Foreskin keratinocyte (primary cell): ENCODE measurements at places on chromosomes 6 and 20.

- DNase-seq: no peak
Observed at GRCh38 chr20:24777746-24778145, 171.3 kb upstream of the CST7 start.

DNA sequence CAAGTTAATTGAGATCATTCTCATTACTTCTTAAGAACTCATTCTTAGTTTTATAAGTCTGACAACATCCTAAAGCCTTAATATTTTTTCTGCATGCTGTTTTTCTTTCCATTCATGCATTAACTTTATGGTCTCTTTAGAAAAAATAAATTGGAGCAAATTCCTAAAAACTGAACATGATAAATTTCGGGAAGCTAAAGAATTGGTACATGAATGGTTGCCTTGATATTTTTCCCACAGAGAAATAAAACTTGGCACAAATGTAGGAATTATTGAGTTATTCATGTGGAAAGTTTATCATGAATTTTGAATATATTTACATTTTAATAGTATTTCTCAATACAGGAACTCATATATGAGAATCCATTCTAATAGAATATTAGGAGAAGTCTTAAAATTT lies 115.9 kb downstream of the BMP5 start:
- no peak for DNase-seq

GRCh38 chr6:110688661-110689268 lies 126.5 kb downstream of the CDK19 start:
- no peak for DNase-seq

- DNase-seq: no peak
Observed at GRCh38 chr6:21279619-21280018, 313.9 kb upstream of the SOX4 start.

DNA sequence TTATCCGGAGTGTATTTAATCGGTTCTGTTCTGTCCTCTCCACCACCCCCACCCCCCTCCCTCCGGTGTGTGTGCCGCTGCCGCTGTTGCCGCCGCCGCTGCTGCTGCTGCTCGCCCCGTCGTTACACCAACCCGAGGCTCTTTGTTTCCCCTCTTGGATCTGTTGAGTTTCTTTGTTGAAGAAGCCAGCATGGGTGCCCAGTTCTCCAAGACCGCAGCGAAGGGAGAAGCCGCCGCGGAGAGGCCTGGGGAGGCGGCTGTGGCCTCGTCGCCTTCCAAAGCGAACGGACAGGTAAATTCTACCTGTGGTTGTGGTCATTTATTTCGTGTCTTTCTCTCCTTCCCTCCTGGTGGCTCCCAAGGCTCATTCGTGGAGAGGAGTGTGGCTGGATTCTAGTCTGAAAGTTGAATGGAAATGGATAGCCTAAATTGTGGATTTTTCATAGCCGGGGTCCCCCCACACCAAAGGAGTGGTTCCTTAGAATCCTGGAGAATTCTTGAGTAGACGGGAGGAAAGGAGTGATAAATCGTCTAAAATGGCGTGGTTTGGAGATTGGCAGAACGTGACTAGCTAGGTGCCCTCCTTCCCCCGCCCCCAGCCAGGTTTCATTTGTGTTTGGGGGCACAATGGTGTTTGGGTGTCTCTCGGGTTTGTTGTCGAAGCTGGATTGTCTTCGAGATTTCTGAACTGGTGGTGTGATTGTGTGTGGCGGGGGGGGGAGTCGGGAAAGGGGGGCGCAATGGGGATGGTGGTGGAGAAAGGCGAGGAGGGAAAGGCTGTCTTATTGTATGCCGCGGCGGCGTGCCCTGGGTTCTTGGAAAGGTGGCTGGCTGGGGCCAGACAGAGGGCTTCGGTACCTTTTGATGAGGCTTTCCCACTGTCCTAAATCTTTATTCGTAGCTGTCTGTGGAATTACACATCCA lies 673 bp downstream of the MARCKS start:
- DNase-seq: peak; percentile 44

- no peak for DNase-seq
Observed at GRCh38 chr6:167495506-167496401, 170.9 kb downstream of the TTLL2 start.

- no peak for DNase-seq
Observed at GRCh38 chr6:165082636-165083035, 226.8 kb downstream of the C6orf118 start.

- DNase-seq: no peak
Observed at GRCh38 chr20:63509088-63509564, 10.2 kb upstream of the EEF1A2 start.

GRCh38 chr20:19828232-19828631 lies 70.2 kb downstream of the RIN2 start:
- peak; percentile 71 for DNase-seq

DNA sequence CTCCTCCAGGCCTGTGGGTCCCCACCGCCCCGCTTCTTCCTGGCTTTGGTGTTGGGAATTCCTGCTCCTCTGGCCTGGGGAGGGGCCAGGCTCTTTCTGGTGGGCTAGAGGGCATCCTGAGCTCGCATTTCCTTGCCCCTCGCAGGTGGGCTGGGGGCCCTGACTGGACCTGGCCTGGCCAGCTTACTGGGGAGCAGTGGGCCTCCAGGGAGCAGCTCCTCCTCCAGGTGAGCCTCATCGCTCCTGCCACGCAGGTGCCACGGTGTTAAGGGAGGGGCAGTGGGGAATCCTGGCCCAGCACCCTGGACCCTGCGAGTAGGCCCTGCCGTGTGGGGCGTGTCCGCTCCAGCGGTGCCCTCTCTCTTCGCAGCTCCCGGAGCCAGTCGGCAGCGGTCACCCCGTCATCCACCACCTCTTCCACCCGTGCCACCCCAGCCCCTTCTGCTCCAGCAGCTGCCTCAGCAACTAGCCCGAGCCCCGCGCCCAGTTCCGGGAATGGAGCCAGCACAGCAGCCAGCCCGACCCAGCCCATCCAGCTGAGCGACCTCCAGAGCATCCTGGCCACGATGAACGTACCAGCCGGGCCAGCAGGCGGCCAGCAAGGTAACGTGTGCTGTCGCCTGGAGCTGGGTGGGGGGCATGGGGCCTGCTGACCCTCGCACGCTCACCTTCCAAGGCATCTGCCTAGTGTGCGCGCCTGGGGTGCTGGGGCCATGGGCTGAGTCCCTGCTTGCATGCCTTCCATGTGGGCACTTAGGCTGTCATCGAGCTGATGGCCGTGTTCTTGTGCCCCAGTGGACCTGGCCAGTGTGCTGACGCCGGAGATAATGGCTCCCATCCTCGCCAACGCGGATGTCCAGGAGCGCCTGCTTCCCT lies 4.7 kb downstream of the ADRM1 start:
- no peak for DNase-seq

- DNase-seq: no peak
Observed at GRCh38 chr6:119284861-119285521, 64.6 kb downstream of the MAN1A1 start.

GRCh38 chr20:48098099-48098498 lies 312.8 kb upstream of the SULF2 start:
- no peak for DNase-seq

DNA sequence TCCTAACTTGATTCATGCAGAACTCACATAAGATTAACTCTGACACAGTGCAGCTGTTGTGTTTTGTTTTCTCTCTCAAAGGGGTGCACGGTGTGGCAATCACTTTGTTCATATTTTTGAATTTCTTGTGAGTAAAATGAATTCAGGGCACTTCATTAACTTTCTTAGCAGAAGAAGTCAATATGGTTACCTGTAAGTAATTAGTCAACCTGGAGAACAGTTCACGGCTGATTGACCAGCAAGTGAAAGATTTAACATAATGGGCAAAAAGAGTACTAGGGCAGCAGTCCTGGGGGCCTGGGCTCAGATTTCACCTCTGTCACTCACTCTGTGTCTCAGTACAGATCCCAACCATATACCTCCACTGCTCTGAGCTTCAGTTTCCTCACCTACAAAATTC lies 102.4 kb upstream of the SPTLC3 start:
- DNase-seq: no peak

DNA sequence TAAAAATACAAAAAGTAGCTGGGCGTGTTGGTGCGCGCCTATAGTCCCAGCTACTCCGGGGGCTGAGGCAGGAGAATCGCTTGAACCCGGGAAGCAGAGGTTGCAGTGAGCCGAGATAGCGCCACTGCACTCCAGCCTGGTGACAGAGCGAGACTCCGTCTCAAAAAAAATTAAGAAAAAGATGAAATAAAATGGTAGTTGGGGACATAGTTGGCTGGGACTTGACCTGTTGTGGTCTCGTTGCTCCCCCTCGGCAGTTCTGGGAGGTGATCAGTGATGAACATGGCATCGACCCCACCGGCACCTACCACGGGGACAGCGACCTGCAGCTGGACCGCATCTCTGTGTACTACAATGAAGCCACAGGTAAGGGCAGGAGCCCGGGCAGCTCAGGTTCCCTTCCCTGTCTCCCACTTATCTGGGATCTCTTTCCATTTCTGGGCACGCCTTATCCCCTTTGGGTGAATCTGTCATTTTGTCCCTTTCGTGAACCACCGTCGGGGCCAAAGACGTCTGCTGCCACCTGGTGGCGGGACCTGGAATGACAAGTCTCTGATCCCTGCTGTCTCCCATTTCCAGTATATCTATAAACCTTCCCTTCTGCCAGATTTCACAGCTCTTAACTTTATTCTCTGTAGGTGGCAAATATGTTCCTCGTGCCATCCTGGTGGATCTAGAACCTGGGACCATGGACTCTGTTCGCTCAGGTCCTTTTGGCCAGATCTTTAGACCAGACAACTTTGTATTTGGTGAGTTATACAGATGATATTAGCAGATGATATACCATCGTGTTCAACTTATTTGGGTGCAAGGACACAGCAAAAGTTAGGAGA lies 2.3 kb downstream of the TUBB start:
- no peak for DNase-seq

- no peak for DNase-seq
Observed at GRCh38 chr6:155538708-155539390, 83.2 kb upstream of the NOX3 start.

DNA sequence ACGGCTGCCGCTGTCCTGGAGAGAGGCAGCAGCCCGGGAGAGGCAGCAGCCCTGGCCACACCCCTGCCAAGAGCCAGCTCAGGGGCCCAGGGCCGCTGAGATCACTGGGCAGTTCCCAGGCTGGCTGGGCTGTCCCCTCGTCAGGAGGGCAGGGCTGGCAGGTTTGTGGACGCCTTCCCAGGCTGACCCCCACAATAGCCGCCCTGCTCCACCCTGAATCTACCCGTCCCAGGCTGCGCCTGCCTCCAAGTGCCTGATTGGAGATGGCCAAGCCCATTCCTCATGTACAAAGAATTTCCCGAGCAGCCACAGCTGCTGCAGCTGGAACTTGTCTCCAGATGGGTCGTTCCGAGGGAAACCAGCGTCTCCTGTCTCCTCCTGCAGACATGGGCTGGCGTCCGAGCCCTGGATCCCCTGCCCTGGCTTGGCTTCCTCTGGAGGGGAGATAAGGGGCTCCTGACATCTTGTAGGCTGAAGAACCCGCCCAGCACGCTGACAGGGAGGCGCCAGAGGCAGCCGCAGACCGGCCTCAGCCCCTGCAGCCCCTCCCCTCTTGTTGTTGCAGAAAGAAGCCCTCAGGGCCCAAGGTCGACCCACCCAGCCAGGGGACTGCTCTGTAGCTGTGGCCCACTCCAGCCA lies 9.4 kb upstream of the GATA5 start:
- DNase-seq: peak; percentile 29

DNA sequence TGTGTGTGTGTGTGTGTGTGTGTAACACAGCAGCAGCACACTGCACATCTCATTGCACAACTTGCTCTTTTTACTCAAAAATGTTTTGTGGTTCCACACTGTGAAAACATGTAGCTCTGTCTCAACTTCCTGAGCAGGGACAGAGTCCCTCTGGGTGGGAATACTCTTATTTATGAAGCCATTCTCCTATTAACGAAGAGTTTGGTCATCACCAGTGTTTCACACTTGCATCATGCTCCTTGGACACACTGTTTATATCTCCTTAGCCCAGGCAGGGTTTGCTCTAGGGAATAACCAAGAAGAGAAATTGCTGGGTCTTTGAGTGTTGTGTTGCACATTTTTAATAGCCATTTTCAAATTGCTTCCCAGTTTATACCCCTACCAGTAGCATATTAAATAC lies 53.6 kb downstream of the ZNF831 start:
- DNase-seq: no peak

- DNase-seq: no peak
Observed at GRCh38 chr6:47302043-47302442, 7.7 kb downstream of the TNFRSF21 start.

GRCh38 chr20:49340161-49340966 lies 62.5 kb upstream of the ZNFX1 start:
- no peak for DNase-seq

DNA sequence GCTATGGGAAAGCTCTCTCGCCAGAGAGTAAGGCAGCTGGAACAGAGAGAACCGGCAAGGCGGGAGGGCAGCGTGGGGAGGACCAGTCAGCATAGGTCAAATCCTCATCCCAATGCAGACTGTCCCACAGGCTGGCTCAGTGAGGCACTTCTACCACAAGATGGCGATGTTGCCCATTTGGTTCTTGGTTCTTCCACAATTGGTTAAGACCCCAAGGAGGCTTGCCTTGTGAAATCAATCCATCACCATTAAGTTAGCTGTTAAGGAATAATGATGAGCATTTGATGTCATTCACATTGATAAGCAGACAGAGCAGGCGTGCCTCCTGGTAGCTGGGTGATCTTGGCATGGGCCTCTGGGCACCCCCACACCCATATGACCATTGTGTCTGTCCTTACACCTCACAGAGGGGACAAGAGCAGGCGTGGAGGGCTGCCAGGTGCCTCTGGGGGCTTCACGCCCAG lies 2.4 kb downstream of the CSTL1 start:
- DNase-seq: no peak

DNA sequence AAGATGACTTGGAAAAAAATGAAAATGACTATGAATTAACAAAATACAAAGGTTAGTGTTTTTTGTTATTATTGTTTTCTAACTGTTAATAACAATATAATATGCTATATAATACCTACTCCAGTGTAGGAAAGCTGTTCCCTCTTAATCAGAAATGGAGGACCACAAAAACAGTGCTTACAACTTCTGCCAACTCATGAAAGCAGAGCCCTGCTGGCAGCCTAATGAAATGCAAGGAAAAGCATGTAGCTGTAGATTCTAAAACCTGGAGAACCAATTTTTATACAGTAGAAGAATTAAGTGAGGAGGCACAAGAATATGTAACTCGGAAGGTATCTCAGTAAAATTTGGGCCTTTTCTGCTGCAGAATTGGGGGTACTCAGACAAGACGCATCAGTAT lies 29.4 kb downstream of the PHIP start:
- DNase-seq: no peak

GRCh38 chr6:72553531-72554511 lies 68.0 kb upstream of the KCNQ5 start:
- DNase-seq: peak; percentile 93

- DNase-seq: no peak
Observed at GRCh38 chr20:63884506-63885263, 10.2 kb upstream of the DNAJC5 start.
